ENCODE measurements at places on chromosomes 7 and 10. TPM values are rescaled to one million over a fixed set of nuclear protein-coding genes. Genes with fewer than 3 reads are reported as not detected.

Gene POLR2J2
- 15.3 TPM for total RNA-seq

Gene HOXA1
- not detected for total RNA-seq

Gene FAM24B
- total RNA-seq = 18.8 TPM

Gene AKR1C1
- 46.0 TPM for total RNA-seq

Gene DDC
- not detected for total RNA-seq

Gene RBM20
- 2.5 TPM for total RNA-seq

Gene NDUFB8
- 133 TPM for total RNA-seq

Gene EGFR
- total RNA-seq = 19.7 TPM

Gene ASB10
- total RNA-seq = not detected

Gene CPEB3
- total RNA-seq = 23.2 TPM

Gene SLC26A3
- total RNA-seq = not detected

Gene PIK3CG
- total RNA-seq = 1.6 TPM

Gene PIK3AP1
- 3.1 TPM for total RNA-seq

Gene RAB19
- not detected for total RNA-seq

Gene CYCS
- 56.0 TPM for total RNA-seq

Gene C1QL3
- total RNA-seq = 16.9 TPM

Gene CDNF
- total RNA-seq = not detected

Gene CALHM3
- total RNA-seq = not detected

Gene NANOS1
- 2.8 TPM for total RNA-seq

Gene TDRD1
- total RNA-seq = under 0.01 TPM

Gene ZNF467
- 1.3 TPM for total RNA-seq

Gene PALS2
- total RNA-seq = 149 TPM

Gene CCL24
- not detected for total RNA-seq

Gene IGFBP1
- not detected for total RNA-seq

Gene PON3
- 1.3 TPM for total RNA-seq

Gene TUBAL3
- total RNA-seq = not detected

Gene CYP2E1
- 16.3 TPM for total RNA-seq

Gene PIP
- not detected for total RNA-seq

Gene SFTPA2
- 1.3 TPM for total RNA-seq

Gene GIMAP7
- 1.6 TPM for total RNA-seq

Gene ANKRD2
- not detected for total RNA-seq

Gene MACC1
- under 0.01 TPM for total RNA-seq
